Anterior cingulate cortex (tissue), 58 donors: ENCODE measurements at places on chromosomes 12 and 14.

GRCh38 chr12:127861406-127861805 lies 405.6 kb upstream of the TMEM132C start:
- DNase-seq: no peak

GRCh38 chr14:76718306-76719040 lies 42.8 kb upstream of the VASH1 start:
- DNase-seq: no peak

DNA sequence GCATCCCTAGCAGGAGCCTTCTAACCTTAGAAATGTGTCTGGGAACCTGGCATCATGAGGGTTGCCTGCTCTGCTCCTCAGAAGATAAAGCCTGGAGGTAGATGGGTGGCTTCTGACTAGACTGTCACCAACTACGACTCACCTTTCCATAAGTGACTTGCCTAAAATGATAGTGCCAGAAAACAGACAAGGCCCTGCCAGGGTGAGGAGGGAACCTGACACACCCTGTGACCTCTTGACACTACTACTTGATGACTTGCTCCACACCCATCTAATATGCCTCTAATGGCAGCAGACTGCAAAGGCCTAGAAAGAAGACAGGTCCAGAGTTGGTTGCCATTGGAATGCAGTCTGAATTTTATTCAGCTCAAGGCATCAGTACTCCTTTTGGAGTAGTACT lies 9.4 kb downstream of the RNF41 start:
- no peak for DNase-seq

- peak; percentile 40 for DNase-seq
Measured at GRCh38 chr14:68308726-68309520, 483.9 kb downstream of the ZFP36L1 start.

GRCh38 chr14:105483300-105484068 lies 3.2 kb upstream of the CRIP1 start:
- no peak for DNase-seq

GRCh38 chr12:88553941-88554658 lies 26.2 kb downstream of the KITLG start:
- DNase-seq: no peak

- DNase-seq: no peak
Measured at GRCh38 chr12:3530548-3530947, 39.5 kb downstream of the PRMT8 start.

- no peak for DNase-seq
Measured at GRCh38 chr14:22630486-22630885, 13.7 kb downstream of the OR6J1 start.

DNA sequence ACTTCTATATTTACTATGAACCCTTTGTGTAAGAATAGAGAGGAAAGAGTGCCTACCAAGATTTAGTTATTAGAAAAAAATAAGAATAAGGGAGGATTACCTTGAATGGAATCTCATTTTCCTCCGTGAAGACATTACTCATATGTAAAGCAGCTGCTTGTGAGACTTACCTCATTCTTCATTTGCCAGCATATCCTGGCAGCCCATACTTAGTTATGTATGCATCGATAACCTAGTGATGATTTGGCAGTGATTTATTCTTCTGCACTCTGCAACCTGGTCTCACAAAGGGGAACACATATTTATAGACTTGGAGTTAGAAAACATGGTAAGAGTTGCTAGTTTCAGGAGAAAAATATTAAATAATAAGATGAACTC lies 56.8 kb downstream of the LRFN5 start:
- DNase-seq: no peak

GRCh38 chr12:128920468-128920867 lies 67.2 kb downstream of the GLT1D1 start:
- no peak for DNase-seq

DNA sequence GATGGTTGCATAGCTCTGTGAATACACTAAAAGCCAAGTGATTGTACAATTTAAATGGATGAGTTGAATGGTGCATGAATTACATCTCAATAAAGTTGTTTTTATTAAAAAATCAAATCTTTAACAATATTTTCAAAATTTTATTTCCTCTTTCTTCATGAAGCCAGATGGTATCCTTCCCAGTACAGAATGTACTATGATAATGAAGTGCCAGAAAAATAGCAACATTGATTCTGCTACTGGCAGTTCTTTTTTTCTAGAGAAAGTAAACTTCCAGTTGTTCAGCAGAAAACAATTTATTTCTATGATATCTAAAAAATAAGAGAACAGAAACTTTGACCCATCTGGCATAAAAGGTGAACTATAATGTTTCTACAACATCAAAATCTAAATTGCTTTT lies 61.5 kb downstream of the SLC2A13 start:
- no peak for DNase-seq

GRCh38 chr12:20757-21156 lies 45.8 kb upstream of the IQSEC3 start:
- DNase-seq: no peak

DNA sequence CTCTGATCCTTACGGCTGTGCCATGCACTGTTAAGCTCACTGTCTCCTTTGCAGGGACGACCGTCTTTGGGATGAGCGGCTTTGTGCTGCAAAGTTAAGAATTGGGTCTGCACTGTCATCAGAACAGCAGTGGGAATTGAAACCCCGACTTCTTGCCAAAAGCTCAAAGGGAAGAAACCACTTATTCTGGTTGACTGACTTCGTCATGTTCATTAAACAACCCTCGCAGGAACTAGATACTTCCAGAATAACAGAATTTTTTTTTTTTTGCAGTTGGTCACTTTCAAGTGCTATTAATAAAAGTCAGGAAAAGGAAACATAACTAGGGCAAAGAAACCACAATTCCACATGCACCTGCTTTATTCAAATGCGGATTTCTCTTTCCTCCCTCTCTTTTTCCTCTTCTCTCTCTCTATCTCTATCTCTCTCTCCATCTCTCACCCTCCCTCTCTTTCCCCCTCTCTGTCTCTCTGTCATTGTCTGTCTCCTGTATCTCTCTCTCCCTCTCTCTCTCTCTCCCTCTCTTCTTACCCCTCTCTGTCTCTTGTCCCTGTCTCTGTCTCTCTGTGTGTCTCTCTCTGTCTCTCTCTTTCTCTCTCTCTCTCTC lies 12.3 kb upstream of the GLT1D1 start:
- no peak for DNase-seq

DNA sequence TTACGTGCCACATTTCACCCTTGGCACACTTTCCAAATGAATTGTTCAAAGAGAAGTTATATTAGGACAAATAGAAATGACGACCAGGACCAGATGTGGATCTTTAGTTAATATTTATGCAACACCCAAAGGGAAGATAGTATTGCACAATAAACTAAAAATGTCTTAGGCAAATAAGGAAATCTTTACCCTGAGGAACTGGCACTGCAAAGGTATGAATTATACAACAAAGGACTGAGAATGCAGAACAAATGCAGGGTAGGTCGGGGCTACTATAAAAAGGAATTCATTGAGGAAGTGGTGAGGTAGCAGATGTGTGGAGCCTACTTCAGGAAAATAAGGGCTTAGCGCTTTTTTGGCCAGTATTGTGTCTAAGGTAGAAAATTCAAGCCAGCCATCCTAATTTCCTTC lies 3.9 kb upstream of the TMTC2 start:
- DNase-seq: no peak

DNA sequence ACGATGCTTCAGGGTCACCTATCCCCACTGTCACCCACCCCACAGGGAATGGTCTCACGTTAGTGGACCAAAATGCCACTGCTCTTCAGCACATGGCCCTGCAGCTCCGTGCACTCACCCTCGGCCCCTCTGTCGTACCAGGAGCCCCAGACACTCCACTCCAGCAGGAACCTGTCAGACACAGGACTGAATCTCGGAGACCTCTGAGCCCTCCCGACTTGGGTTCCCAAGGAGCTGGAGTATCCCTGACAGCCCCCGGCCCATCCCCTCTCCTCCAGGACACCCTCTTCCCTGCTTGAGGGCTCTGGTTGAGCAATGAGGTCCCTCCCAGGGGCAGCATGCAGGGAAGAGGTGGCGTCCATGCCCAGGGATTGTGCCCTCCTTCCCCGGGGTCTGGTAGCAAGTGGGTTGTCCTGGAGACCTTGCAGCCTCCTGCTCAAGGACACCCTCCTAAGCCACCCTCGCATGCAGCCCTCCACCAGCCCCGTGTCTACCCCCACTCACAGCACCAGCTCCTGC lies 20.4 kb upstream of the LRTM2 start:
- DNase-seq: no peak

GRCh38 chr14:61569308-61569707 lies 126.0 kb upstream of the HIF1A start:
- no peak for DNase-seq

- DNase-seq: no peak
Measured at GRCh38 chr14:74271365-74271764, 31.4 kb downstream of the ABCD4 start.

GRCh38 chr14:104852280-104852663 lies 12.8 kb upstream of the CEP170B start:
- DNase-seq: no peak

DNA sequence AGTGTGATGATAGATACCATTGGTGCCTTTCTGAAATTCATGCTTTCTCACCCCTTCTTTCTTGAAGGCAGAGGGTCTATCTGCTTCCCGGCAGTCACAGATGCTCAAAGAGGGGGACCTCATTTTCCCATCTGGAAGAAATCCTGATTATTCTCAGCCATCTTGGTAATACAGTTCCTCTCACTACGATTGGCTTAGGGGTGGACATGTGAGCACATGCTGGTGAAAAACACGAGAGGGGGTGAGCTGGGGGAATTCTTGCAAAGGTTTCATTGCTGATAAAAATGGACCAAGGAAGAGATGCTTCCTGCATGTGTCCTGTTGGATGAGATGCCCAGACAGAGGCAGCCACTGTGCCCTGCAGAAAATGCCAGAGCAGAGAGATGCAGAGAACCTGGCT lies 13.8 kb upstream of the SCARB1 start:
- DNase-seq: no peak

DNA sequence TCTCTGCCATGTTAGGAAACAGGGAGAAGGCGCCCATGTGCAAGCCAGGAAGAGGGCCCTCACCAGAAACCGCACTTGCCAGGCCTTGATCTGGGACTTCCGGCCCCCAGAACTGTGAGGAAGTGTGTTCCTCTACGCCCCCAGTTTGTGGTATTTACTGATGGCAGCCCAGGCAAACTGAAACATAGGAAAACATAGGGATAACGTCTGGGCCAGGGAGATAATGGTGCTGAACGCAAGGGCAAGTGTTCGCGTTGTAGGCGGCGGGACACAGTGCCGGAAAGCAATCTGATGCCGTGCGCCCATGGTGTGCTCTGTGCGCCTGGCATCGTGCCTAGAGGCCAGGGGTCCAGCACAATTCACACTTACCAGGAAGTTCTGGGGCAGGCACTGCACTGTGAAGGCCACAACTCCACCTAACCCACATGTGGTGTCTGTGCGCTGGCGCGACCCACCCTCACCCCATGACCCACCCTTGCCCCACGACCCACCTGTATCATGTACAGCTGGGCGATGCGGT lies 53.6 kb downstream of the ARL6IP4 start:
- no peak for DNase-seq

GRCh38 chr12:69570545-69571399 lies 14.5 kb upstream of the CCT2 start:
- no peak for DNase-seq

DNA sequence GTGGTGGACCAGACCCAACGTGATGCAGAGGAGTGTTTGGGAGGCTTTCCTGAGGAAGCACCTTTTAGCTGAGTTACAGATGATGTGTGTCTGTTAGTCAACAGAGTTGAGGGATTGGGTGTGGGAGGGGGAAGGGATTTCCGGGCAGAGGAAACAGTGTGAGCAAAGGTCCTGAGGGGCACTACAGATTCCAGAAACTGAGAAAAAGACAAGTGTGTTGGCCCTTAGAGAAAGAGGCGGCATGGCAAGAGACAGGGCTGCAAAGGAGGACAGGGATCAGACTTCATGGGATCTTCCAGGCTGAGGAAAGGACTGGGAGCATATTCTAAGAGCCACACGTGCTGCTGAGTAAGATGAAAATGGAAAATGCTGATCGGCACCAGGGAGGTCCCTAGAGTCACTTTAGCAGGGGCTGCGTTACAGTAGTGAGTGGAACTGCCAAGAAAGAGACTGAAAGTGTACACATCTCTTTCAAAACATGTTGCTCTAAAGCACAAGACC lies 9.4 kb upstream of the RPS6KL1 start:
- DNase-seq: no peak

DNA sequence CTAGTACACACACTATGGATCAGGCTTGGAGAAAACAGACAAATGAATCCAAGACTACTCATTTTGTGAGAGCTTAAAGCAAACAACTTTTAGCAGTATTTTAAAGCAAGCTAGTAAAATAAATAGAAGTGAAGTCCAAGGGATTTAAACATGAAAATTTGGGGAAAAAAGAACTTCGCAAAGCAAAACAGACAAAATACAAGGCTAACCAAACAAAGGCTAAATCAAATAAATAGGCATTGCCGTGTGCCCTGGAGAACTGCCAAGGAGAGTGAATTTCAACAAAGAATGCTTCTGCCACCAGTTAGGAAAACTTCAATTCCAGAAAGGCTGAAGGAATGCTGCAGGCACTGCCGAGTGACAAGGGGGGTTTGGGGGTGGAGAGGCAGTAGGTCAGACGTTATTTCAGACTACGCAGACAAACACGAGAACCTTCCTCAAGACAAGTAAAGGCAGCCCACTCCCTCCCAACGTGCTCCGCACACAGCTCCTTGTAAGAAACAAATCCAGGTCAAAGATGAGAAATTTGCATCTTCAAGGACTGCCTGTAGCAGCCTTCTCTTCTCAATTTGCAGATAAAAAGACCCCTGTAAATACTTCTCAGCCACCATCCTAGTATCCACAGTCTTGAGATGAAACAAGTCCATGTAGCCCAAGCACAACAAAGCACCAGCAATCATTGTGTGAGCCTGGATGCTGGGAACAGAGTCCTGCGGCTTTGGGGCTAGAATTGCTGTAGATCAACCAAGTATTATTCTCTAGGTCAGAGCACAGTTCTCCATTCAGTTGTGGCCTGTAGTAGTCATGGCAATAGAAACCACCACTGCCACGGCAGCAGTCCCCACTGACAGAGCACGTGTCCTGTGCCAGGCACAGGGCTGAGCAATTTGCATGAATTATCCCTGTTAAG lies 43.3 kb downstream of the EFCAB11 start:
- DNase-seq: no peak

GRCh38 chr12:80711866-80712265 lies 4.4 kb downstream of the MYF6 start:
- DNase-seq: no peak

DNA sequence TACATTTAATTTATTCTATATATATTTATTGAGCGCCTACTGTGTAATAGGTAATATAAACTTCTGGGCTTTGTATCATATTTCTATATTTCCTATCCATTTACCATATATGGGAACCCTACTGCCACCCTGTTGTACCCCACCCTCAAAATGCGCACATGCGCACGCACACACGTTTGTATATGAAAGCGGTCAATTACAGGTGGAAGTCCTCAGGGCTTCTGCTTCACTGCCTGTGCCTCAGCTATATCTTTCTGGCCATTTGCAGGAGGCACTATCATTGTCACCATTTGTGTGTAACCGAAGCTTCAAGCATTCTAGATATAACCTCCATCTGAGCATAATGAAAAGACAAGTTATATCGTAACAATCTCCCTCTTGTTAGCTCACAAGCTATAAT lies 31.3 kb upstream of the KCNMB4 start:
- no peak for DNase-seq

GRCh38 chr12:69101505-69101904 lies 137.9 kb upstream of the CPSF6 start:
- DNase-seq: no peak

- no peak for DNase-seq
Measured at GRCh38 chr14:79375356-79375755, 835.9 kb downstream of the DIO2 start.
